Suppressor macrophage treated with lipopolysaccharide for 1 hour (primary cell): ENCODE measurements at places on chromosomes 6 and 20.

DNA sequence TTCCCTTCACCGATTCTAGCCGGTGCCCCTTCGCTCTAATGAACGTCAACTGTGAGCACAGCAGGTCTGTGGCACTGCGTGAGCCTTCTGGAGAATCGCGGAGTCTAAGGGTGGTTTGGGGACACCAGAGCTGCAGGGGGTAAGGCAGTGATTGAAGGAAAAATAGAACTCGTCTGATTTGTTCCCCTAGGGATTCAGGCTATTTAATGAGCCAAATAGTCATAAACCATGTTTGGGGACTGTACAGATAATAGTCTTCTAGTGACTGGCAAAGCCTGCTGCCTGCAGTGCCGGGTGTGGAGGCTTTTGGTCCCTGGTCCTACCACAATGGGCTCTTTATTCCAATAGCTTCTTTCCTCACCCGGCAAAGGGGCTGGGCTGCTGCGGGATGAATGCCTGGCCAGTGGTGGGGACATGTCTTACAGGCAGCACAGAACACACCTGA is 11.1 kb upstream of the NTSR1 start:
- DNase-seq, result no peak

GRCh38 chr6:123415844-123416468 is 220.8 kb downstream of the TRDN start:
- peak; percentile 65 for DNase-seq

DNA sequence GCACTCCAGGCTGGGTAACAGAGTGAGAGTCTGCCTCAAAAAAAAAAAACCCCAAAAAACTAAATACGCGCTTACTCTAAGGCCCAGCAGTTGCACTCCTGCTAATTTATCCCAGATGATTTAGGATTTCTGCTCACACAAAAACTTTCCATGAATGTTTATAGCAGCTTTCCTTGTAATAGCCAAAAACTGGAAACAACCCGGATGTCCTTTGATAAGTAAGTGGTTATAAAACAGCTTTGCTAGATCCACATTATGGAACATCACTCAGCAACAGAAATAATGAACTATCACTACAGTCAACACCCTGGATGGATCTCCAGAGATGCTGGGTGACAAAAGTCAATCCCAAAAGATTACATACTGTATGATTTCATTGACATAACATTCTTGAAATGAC is 220.4 kb upstream of the JARID2 start:
- no peak for DNase-seq

DNA sequence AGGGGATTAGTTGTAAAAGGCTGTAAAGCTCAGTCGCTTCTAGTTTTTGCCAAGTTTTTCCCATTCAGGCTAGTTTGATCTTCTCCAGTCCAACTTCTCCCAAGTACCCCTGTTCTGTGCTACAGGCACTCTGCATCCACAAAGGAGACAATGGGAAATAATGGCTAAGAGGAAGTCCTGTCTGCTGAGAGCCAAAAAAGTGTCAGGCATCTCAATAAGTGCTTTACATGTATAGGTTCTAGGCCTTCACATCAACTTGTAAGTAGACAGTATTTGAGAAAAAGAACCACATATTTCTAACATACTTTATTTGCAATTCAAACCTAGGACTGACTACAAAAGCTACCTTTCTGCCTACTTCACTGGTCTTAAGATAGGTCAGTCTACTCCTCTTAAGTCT is 4.9 kb downstream of the HTR1B start:
- DNase-seq, result no peak

DNA sequence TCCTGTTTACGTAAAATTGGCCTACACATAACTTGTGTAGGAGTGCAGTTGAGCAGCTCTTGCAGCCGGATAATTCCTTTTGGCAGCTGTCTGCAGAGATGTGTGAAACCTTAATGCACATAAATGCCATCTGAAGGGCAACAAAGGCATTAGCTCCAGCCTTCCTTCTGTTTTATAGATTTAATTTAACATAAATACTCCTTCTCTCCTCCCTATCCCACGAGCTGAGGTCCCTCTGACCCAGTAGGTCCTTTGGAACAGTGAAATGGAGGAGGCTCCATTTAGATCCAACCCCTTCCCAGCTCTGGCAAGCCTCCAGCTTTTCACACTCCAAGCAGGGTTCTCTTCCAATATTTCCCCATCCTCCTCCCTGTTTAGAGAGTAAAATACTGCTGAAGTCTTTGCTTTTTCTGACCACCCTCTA is 6.5 kb downstream of the PLEKHG1 start:
- DNase-seq, result no peak

- DNase-seq, result no peak
Observed at GRCh38 chr20:61638802-61639585, 386.9 kb downstream of the CDH4 start.

DNA sequence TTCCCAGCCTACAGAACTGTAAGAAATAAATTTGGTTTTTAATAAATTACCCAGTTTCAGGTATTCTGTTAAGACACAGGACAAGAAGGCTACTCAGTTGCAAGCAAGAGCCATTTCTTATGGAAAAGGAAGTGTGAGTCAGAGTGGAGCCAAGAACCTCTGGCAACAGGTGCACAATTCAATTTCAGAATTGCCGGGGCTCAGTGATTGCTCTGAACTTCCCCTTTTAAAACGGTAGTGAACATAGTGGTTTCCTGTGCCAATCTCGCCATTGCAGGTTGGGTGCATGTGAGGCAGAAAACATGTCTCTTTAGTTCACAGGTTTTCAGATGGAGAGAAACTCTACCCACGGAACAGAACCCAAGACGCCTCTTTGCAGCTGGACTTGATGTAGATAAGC is 16.4 kb downstream of the PIGT start:
- DNase-seq, result no peak

- no peak for DNase-seq
Observed at GRCh38 chr6:151166180-151166579, 73.6 kb upstream of the AKAP12 start.

- DNase-seq, result no peak
Observed at GRCh38 chr6:158643836-158644230, 710 bp downstream of the DYNLT1 start.

DNA sequence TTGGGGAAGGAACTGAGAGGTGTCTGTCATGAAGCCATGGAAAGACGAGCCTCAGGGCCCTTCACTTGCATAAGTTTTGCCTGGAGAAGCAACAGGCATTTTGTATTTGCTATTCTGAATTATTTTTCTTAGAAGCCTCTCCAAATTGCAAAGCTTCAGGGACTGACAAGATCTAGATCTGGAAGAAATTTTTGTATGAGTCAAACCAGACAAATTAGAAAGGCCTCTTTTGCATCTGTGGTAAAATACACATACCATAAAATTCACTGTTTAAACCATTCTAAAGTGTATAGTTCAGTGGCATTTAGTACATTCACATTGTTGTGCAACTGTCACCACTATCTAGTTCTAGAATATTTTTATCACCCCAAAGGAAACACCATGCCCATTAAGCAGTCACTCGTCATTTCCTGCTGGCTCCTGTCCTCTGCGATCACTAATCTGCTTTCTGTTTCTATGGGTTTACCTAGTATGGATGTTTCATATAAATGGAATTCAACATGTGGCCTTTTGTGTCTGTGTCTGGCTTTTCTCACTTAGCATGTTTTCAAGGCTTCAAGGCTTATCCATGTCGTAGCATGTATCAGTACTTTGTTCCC is 269.1 kb downstream of the PHF3 start:
- no peak for DNase-seq

- no peak for DNase-seq
Observed at GRCh38 chr6:63487103-63487813, 85.0 kb upstream of the LOC128125822 start.

GRCh38 chr6:134374491-134375219 is 56.7 kb upstream of the SGK1 start:
- DNase-seq, result no peak

GRCh38 chr20:58312836-58313235 is 3.3 kb downstream of the RAB22A start:
- DNase-seq, result no peak

DNA sequence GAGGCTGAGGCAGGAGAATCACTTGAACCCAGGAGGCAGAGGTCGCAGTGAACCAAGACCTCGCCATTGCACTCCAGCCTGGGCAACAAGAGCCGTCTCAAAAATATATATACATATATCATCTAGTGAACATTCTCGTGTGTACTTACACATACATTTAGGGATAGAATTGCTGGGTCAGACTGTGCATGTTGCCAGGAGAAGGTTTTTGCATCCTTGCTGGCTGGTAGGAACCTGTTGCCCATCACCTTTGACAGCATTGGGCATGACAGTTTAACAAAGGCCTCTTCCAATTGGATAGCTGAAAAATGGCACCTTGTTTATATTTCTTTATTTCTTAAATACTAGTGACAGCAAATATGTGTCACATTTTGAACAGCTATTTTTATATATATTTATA is 5.4 kb downstream of the AAR2 start:
- DNase-seq, result no peak

- DNase-seq, result no peak
Observed at GRCh38 chr6:34030831-34031624, 114.9 kb downstream of the GRM4 start.

DNA sequence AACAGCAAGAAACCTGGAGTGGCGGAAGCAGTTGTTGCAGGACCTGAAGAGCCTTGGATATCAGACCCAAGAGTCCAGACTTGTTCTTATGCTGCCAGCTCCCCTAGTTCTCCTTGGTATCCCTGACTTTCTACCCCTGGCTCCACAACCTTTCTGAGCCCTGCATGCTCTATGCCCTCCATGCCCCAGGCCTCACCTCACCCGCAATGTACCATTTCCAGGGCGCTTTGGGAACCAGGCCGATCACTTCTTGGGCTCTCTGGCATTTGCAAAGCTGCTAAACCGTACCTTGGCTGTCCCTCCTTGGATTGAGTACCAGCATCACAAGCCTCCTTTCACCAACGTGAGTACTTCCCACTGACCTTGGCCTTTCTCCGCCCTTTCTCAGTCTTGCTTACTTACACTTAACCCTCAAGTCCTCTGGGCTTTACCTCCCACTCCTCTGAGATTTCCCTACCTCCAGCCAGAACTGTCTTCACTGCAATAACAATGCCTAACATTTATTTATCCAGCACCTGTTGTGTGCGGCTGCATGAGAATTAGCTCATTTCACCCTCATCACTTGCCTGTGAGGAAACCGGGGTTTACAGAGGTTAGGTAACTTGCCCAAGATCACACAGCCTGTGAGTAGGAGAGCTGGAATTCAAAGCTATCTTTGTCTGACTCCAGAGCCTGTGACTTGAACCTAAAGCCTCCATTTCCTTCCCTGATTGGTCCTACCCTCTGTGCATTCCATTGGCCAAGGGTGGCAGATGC is 2.3 kb downstream of the POFUT1 start:
- DNase-seq, result no peak

DNA sequence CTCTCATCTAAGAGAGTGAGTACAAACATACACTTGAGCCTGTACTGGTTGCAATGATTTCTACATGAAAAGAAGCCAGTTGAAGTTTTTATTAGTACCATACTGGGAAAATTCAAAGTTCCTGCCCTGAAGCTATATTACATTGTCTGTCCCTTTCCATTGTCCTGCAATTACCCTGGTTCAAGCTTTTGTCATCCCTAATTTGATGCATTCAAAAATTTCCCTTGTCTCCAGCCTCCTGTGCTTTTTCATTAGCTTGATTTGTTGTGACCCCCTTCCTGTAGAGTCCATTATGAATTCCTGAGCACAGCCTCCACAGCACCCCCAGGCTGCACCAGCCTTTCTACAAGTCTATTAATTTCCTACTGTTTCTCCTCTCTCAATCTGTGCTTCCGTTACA is 46.4 kb downstream of the VGLL2 start:
- DNase-seq, result no peak
